ENCODE measurements at places on chromosomes 1 and 21.

DNA sequence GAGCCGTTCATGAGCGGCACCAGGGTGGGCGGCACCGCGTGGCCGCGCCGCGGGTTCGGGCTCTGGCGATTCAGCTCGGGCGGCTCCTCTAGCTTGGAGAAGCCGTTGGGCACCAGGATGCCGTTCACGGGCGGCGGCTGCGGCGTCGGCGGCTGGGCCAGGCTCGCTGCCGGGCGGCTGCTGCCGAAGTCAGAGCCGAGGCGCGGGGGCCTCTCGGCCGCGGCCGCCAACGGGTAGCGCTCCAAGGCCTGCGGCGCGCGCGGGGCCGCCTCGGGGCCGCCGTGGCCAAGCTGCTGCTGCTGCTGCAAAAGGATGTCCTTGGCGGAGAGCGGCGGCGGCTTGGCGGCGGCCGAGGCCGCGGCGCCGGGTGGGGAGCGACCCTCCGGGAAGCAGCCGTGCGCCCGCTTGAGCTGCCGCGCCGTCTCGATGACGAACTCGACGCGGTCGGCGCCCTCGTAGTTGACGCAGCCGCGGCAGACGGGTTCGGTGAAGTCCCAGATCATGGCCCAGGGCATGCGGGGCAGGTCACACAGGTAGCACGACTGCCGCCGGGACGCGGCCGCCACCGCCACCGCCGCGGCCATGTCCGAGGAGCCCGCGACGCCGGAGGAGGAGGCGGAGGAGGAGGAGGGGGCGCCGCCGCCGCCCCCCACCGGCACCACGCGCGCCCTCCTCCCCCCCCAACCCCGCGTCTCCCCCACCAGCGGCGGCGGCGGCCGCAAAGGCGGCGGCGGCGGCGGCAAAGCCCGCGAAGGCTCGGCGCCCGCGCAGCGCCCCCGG lies 877 bp downstream of the IRF2BP2 start:
- DNase-seq = peak; percentile 53

DNA sequence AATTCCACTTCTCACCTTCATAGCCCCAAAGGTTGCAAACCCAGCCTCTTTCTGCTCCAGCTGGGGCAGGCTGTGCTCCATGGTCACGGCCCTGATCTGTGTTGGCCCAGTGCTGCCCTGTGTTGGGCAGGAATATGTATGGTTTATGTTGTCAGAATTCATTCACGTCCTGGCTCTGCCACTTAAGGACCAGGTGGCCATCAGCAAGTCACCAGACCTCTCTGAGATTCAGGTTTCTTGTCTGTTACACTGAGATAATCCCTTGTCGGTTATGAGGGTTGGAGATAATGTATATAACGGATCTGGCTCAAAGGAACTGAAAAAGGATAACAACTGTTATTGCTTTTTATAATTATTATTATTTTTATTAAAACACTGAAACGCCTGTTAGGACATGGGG lies 39.1 kb upstream of the SELENON start:
- no peak for DNase-seq

- DNase-seq = peak; percentile 51
Measured at GRCh38 chr21:38323721-38324531, 67.1 kb downstream of the KCNJ15 start.

GRCh38 chr1:85134583-85135391 lies 66.0 kb downstream of the SYDE2 start:
- no peak for DNase-seq

DNA sequence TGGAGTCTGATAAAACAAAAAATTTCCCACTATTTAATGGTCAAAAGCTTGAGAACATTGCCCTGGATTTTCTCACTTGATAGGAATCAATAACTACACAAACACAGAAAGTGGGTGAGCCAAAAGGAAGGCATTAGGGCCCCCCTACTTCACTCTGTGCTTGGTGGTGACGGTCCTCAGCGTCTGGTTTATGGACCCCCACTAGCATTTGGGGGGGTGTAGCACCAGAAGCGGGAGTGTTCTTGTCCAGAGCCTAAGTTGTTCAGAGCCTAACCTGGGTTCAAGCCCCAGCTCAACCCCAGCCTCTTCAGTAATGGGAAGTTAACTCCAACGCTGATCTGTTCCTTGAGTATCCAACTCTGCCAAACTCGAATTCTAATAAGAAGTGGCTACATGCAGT lies 33.1 kb downstream of the STPG1 start:
- DNase-seq = no peak

DNA sequence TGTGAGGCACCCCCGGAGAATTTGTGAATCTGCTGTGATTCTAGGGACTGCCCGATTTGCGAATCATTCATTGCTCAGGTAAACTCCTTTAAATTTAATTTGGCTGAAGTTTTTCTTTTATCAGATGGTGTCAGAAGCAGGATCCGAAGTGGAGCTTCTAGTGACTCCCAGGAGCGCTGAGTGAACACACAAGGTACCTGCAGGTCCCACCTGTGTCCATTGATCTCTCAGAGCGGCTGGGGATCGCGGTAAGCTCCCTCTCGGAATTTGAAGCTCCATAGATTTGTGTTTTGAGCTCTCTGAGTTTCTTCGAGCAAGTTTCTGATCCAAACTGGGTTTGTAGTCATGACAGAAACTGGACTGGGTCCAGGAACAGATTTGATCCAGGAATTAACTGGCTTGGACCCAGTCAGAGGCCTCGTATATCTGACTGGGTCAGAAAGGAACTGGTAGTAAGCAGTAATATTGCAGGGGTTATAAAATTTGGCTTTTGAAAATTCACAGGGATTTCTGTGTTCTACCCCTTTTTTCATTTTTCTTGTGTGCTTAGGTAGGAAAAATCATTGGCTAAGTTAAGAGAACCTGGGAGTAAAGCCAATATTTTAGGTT lies 56.2 kb upstream of the EDEM3 start:
- DNase-seq = no peak

DNA sequence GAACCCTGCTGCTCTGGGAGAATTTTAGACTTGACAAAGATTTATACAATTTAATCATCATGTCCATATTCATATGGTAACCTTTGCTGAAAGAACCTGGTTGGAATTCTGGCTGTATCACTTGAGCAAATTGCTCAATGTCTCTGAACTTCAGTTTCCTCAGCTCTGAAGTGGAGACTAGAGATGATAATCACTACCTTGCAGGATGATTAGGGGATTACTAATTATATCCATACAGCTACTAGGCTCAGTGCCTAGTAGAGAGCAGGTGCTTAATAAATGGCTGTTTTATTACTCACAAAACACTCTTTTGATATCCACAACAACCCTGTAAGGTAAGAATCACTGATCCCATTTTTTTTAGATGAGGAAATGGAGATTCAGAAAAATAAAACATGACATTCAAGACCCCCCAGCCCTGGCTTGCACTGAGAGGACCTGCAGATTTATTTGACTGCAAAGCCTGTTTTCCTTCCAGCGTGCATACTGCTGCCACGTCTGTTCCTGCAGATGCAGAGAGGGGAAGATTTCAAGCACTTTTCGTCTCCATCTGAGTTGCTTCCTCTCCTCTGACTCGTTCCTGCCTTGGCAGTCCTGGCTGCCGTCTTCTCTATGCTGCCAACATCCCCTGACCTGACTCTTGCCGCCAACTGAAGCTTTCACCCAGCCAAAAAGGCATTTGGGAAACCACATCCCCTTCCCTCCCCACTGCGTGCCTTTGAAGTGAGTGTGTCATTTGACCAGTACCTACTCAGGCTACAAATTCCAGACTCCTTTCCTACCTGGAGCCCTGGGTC lies 203.0 kb downstream of the PLPP3 start:
- no peak for DNase-seq

DNA sequence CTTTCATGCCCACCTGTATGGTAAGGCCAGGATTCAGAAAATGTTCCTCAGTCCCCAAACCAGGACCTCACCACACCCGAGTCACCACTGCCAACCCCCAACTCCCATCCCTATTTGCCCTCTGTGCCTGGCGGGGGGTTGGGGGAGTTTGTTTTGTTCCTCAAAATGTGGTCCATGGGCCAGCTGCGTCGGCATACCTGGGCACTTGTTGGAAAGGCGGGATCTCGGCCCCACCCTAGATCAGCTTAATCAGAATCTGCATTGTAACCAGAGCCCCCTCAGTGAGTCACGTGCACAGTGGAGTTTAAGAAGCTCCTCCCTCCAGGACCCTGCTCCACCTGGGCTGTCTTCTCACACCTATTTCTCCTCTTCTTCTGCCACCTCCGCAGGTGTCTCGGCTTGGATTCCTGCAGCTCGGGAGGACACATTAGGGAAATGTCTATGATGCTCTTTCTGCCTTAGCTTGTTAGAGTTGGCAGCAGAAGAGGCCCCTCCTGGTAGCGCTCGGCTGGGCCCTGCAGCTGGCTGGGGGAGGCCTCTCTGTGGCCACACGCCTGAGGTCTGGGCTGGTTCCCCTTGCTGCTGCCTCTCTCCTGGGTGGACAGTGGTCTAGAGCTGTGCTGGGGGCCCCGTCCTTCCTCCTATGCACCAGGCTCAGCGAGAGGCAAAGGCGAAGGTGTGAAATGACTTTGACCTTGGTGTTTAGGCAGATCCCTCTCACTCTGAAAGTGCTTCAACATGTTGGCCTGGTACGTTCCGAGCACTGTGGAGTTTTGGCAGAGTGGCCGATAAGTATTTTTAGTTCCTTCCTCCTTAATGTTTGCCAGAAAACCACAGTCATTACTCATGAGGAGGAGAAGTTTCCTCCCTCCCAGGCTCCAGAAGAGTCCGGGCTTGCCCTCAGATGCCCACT lies 41.8 kb upstream of the CAMTA1 start:
- DNase-seq = peak; percentile 5

DNA sequence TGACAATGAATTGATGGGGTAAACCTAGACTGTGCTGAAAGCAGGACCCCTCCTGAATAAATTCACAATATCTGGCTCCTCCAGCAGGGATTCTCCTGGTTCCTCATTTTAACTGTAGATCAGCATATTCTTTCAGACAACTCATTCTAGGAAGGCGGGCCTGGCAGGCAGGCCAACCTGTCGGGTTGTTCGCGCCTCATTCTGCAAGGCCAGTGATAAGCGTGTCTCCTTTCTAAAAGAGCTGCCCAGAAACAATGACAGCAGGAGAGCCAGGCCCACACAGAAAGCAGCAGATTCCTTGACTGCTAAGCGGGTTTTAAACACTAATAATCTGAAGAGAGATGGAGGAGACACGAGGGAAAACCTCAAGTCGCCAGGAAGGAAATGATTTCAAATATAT lies 70.0 kb downstream of the NTPCR start:
- DNase-seq = no peak

DNA sequence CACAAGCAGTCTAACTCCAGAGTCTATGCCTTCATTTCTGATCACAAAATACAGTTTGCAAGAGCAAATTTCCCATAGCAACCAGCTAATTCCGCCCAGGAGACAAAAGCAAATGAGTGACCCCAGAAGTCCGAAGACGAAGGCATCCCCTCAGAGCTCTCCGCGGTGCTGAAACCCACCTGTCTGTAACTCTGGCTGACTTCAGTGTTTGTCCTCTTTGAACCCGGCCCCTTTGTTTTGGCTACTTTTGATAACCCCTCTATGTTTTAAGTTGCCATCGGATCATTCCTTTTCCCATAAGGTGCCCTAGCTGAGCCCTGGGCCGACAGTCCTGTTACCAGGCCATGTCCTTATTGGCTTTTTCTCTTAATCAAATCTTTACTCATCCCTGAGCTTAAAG lies 515.8 kb downstream of the PTPRU start:
- no peak for DNase-seq

DNA sequence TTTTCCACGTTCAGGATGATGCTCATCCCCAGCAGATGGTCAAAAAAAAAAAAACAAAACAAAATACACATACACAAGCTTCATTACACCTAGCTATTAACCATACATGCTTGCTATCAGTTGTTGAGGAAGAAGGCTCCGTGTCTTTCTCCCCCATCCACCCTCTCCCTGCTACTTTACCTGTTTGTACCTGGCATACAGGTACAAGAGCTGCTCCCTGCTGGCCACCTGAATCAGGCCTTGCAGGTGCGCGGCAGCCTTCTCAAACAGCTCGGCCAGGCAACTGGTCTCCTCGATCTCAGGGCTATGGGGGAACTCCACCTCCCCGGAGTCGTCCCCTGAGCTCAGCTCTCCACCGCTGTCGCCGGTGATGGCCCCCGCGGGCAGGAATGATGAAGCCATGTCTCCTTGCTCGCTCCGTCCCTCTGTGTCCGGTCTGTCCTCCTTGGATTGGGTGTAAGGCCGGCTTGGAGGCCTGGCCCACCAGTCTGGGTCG lies 464 bp downstream of the ACBD6 start:
- peak; percentile 14 for DNase-seq

DNA sequence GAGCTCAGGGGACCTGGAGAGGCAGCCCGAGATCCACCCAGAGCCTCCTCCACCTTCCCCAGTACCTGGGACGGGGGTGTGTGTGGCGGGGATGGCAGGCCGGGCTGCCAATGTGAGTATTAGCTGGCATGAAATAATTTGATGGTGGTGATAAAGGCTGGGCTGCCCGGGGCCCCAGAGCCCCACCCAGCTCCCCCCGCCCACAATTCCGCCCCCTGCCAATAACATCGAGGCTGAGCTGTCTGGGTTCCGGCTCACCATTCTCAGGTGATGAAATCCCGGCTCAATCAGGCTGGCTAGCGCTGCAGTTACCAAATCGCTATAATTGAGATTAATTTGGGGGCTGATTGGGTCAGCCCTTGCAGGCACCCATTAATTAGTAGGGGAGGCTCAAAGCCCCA lies 103.8 kb upstream of the CASZ1 start:
- DNase-seq = no peak

- no peak for DNase-seq
Measured at GRCh38 chr1:94258873-94259331, 21.5 kb upstream of the ARHGAP29 start.

- peak; percentile 76 for DNase-seq
Measured at GRCh38 chr1:156689035-156689952, 12.1 kb upstream of the NES start.

DNA sequence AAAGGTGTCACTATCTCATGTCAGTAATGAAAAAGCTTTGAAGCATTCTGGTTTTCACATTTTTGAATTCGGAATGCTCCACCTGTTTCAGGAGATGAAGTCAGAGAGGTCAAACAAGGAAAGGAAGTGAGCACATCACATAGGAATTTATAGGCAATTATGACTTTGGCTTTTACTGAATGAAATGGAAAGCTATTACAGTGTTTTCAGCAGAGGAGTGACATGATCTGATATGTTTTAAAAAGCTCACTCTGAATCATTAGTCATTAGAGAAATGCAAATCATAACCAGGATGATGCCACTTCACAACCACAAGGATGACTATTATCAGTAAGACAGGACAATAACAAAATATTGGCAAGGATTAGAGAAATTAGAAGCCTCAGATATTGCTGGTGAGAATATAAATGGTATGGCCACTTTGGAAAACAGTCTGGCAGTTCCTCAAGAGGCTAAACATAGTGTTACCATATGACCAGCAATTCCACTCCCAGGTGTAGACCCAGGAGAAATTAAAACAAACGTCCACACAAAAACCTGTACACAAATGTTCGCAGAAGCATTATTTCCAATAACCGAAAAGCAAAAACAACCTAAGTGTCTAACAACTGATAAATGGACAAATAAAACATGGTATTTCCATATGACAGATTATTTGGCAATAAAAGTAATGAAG lies 7.5 kb downstream of the TAF1A start:
- DNase-seq = no peak

All from CD4-positive, alpha-beta T cell treated with Interleukin-6 at 100 ng/mL for 8 hours (primary cell).